Endodermal cell (in vitro differentiated cells): ENCODE measurements at places on chromosomes 16 and 17.

- DNase-seq = peak; percentile 48
- H3K27ac ChIP-seq = no peak overlapping the region
- no peaks in the 10 kb centered on the region for H3K27me3 ChIP-seq
- no peaks in the 10 kb centered on the region for H3K36me3 ChIP-seq
- H3K4me1 ChIP-seq = no peaks in the 10 kb centered on the region
Measured at GRCh38 chr16:85859818-85860125, 39.2 kb upstream of the IRF8 start.

DNA sequence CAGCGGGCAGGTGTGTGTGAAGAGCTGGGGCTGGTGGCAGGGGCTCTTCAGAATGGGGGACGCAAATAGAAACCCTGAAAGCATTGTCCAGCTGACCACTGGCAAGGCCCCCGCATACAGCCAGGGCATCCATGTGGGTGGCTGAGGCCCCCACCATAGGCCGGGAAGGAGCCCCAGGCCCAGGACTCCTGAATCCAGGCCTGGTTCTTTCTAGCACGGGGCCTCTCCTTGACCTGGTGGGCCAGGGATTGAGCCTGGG, 200.5 kb downstream of the NTN1 start:
- no peak overlapping the region for H3K27ac ChIP-seq
- H3K36me3 ChIP-seq = peaks cover 27% of the 10 kb centered on the region
- H3K4me3 ChIP-seq = no peak overlapping the region
- DNase-seq = no peak

GRCh38 chr17:49964303-49964768, 4.7 kb upstream of the DLX4 start:
- DNase-seq = peak; percentile 72
- H3K4me3 ChIP-seq = peak overlapping the region; percentile 69
- H3K27me3 ChIP-seq = peaks cover 88% of the 10 kb centered on the region
- no peaks in the 10 kb centered on the region for H3K36me3 ChIP-seq
- no peak overlapping the region for H3K27ac ChIP-seq

DNA sequence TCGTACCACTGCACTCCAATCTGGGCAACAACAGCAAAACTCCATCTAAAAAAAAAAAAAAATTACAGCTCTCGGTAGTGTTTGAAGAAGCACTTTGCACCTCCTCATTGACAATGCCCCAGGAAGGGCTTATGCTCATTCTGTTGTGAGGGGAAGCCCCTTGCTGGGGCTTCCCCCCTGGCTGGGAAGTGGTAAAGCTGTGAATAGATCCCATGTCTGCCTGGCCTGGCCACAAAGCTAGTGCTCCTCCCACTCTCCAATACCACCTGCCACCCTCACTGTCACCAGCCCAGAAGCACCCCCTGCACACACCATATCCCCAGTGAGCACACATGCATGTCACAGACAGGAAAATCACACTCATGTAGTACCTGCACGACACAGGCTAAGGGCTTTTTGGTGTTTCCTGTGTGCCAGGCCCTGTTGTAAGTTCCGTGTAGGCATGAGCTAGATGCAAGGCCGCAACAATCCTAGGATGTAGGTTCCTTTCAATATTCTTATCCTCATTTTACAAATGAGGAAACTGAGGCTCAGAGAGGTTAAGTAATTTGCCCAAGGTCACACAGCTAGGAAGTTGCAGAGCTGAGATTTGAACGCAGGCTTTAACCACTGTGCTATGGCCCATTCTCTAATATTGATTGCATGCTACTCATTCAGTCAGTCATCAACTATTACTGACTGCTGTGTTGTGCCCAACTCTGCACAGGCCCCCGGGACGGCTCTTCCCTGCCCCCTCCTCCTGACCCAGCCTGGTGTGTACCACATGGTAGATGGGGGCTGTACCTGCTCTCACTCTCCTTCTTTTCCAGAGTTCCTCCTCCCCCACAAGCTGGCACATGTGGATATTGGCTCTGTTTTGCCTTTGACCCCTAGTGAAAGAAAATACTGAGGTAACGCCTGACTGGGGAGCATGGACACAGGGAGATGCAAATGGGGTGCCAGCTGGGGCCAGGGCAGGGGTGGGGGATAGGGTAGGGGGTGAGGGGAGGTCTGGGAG, 11.9 kb upstream of the COL1A1 start:
- H3K4me3 ChIP-seq = no peak overlapping the region
- no peak overlapping the region for H3K27ac ChIP-seq
- DNase-seq = peak; percentile 92

- H3K27me3 ChIP-seq = no peaks in the 10 kb centered on the region
- no peak overlapping the region for H3K27ac ChIP-seq
- H3K4me1 ChIP-seq = peaks cover 5% of the 10 kb centered on the region
- no peak overlapping the region for H3K4me3 ChIP-seq
Measured at GRCh38 chr17:50280068-50280467, 5.8 kb downstream of the TMEM92 start.

- H3K27ac ChIP-seq = no peak overlapping the region
- H3K4me3 ChIP-seq = no peak overlapping the region
- DNase-seq = peak; percentile 46
- no peaks in the 10 kb centered on the region for H3K27me3 ChIP-seq
- H3K4me1 ChIP-seq = no peaks in the 10 kb centered on the region
Measured at GRCh38 chr17:2695961-2696760, 15.4 kb downstream of the CLUH start.

- peaks cover 2% of the 10 kb centered on the region for H3K4me1 ChIP-seq
- H3K36me3 ChIP-seq = no peaks in the 10 kb centered on the region
- no peaks in the 10 kb centered on the region for H3K27me3 ChIP-seq
- H3K4me3 ChIP-seq = no peak overlapping the region
Measured at GRCh38 chr16:66478733-66479511, 51.8 kb downstream of the BEAN1 start.

DNA sequence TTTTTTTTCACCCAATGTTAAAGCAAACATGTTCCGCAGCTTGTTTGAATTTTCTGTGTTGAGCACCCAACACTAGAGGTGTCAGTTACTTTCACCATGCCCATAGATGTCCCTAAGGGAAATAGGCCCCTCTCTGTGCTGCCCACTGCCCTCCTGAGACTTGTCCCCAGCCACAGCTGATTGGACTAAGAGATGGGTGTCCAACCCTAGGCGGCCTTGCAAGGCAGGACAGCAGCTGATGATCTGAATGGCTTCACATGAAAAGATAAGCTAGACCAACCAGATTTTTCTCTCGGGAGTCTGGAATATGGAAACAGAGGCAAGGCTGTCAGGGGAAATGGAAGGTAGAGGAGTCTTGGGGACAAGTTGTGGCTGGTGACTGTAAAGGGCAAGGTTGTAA, 6.1 kb upstream of the CALB2 start:
- no peak for DNase-seq
- H3K27ac ChIP-seq = no peak overlapping the region
- no peaks in the 10 kb centered on the region for H3K36me3 ChIP-seq
- no peak overlapping the region for H3K4me3 ChIP-seq
- H3K4me1 ChIP-seq = no peaks in the 10 kb centered on the region
- H3K27me3 ChIP-seq = peaks cover 18% of the 10 kb centered on the region
